Omental fat pad (tissue), 4 donors: ENCODE measurements at places on chromosomes 7 and 10.

GRCh38 chr7:28301148-28301641 lies 111.1 kb upstream of the CREB5 start:
- no peak for DNase-seq

GRCh38 chr7:80937336-80937735 lies 18.5 kb upstream of the SEMA3C start:
- DNase-seq = no peak

DNA sequence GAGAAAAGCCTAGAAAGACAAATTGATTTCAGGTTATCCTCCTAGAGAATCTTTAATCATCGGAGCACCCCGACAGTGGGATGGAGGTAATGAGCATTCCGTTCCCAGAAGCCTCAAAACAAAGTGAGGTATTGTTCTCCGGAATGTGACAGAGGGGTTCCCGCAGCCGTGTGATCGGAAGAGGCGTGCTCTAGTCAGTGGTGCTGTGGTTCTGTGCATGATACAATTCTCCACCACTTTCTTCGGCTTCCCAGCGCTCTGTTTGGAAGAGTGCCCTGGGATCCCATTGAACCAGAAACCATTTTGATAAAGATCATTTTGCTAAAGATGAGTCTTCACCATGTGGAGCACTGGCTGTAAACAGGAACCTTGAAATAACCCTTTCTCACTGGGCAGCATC lies 434.6 kb downstream of the PAXIP1 start:
- no peak for DNase-seq

DNA sequence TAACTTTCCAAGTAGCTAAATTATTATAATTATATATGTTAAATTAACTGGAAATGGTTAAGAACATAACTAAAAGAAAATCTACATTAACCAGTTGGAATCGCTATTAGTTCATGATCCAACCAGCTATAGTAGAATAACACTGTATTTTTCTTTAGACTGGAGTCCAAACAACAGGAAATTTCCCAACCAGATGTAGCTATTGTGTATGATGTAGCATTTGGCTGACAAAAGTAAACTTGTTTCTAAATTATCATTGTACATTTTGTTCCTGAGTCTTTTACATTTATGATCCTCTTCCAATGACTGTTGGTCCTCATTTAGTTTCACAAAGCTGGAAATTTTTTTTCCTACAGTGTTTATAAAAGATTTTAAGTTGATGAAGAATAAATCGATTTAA lies 62.1 kb downstream of the PAPSS2 start:
- DNase-seq = no peak

GRCh38 chr10:110052916-110053315 lies 45.1 kb downstream of the ADD3 start:
- no peak for DNase-seq

- DNase-seq = no peak
Observed at GRCh38 chr10:50993771-50994251, 80.5 kb upstream of the PRKG1 start.

DNA sequence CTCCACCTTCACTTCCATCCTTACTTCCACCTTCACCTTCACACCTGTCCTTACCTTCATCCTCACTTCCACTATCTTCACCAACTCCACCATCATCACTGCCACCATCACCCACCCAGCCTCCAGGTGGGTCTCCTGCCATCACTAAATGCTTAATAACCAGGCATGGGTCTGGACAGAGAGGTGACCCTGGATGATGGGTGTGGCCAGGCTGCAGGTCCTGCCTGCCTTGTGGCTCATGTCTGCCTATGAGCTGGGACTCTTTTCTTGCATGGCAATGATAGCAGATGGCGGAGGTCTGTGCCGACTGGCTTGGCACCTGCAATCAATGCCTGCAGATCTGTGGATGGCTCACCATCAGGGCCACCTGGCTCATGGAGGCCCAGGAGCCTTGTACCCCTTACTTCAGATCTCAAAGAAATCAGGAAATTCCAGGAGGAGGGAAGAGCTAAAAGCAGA lies 60.1 kb upstream of the ELN start:
- DNase-seq = no peak

DNA sequence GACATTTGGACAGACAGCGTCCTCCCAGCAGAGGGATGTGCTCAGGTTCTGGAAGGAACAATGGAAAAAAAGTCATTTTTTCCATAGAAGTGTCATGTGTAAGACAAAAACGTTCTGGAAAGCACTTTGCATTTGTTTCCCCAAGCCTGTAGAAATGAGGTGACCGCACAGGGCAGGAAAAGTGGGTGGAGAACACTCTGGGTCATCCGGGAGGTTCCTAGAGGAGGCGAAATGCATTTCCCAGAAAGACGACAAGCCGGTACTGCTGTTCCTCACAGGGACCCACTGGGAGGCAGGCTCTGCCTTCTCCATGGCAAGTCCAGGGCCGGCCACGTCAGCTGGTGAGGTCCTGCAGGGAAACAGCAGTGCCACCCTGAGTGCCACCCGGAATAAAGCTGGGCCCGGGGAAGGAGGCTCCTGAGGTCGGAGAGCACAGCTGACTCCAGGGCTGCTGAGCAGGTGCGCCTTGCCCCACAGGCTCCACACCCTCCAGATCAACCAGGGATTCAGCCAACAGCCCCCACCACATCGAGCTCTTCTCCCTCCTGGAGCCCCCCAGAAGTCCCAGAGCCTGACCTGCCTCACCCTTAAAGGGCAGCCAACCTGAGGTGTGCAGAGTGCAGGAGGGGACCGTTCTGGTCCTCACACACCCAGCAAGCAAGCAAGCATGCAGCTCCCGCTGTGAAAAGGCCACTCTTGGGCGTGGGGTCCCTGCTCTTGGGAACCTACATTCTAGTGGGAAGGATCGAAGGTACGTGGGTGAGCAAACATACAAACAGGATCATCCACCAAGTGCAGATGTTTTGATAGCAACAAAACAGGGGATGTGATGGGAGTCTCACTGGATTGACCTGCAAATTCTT lies 28.8 kb upstream of the INPP5A start:
- DNase-seq = peak; percentile 18

DNA sequence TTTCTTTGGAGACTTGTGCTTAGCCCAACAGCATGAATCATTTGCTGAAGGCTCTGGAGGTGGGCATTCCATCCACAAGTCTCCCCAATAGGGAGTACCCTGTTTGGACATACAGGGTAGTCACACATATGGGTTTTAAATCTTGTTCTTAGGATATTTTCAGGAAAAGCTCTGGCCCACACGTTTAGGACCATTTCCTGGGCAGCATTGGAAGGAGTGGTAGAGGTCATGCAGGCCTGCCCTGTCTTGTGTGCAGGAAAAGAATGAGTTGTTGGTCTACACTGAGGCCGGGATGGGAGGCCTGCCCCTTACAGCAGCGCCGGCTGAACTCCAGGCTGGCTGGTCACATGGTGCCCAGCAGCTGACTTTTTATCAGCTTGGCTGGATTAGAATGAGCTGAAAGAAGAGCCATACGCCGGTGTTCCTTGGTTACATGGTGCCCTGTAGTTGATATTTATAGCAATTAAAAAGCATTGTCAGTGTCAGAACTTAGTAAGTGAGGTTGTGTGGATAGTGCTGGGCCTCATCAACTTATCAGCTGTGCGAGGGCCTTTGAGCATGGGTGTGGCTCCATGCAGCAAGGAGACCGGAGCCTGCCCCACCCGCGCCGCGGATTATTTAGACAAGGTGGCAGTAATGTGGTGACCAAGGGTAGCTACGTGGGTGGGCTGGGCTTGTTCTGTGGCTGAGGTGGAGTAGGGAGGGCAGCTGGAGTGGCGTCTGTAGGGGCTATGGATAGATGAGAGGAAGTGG lies 28.6 kb downstream of the OGDH start:
- DNase-seq = no peak

DNA sequence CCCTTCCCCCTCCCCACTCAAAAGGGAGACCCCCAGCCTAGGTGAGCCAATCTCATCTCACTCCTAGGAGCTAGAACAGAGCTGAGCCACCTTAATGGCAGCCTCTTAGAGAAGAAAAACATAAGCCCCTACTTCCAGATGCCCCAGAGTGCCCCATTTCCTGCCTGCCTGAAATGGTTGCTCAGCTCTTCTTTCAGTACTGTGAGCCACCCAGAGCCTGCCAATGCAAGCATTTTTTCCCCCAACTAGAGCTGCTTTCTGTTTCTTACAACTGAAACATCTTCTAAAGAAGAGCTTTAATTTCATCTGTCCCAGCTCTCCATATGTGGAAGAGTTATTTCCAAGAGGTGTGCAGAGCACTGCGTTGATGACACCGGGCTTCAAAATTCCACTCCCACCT lies 136.7 kb downstream of the PLPP4 start:
- no peak for DNase-seq

DNA sequence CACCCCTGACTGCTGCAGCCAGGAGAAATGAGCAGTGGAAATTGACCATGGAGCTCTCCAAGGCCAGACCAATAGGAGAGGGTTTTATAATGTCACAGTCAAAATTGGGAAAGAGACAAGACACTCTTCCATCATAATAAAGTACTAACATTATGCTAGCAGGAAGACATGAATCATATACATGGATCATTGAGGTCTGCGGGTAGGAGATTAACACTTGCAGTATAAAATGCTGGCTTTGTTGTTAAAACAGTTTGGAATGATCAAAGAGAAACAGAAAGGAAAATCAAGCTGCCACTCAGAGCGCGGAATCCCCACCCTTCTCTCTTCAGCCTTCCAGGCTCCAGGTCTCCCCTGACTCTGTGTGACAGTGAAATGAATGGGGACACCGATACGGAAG lies 53.4 kb upstream of the CALN1 start:
- no peak for DNase-seq

GRCh38 chr10:85618841-85619240 lies 747.8 kb downstream of the GRID1 start:
- DNase-seq = no peak

- no peak for DNase-seq
Observed at GRCh38 chr10:67487906-67488619, 207.9 kb downstream of the CTNNA3 start.

DNA sequence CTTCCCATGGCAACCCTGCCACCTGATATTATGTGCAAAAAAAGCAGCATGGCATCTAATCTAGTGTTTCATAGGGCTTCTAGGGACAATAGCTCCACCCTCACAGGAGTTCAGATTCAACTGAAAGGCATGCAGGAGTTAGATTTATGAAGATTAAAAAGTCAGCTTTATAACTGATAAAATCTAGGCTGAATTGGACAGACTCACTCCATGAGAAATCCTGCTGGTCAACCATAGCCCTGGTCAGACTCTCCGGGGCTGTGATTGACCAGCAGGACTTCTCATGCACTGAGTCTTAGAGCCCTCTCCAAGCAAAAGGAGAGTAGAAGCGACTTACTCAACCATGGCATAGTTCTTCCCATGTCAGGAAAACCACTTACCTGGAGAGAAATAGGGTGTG lies 345.4 kb downstream of the NEBL start:
- no peak for DNase-seq

GRCh38 chr7:4247106-4247876 lies 434.8 kb upstream of the FOXK1 start:
- no peak for DNase-seq

DNA sequence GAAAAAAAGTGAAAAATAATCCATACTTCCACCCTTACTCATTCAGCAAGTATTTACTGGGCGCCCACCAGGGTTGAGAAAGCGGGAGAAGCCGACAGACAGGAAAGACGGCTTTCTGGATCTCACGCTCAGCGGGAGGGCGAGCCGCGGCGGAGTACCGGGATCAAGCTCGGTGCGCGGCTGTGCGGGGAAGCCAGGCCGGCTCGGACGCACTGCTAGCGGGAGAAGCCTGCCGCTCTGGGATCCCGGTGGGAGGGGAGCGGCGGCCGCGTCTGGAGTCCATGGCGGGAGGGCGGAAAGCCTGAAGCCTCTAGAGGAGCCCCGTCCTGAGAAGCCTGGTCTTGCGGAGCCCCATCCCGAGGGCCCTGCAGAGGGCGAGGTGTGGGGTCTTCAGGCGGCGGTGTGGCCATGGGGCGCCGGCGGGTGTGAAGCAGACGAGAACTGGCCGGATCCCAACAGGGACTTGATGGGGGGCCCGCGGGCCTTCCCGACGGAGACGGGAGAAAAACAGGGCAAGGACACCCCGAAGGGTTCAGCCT lies 82.9 kb downstream of the VIPR2 start:
- DNase-seq = no peak

GRCh38 chr7:34620425-34620824 lies 37.6 kb upstream of the NPSR1 start:
- no peak for DNase-seq

GRCh38 chr7:117835016-117835664 lies 38.1 kb downstream of the CTTNBP2 start:
- DNase-seq = no peak

GRCh38 chr10:117578490-117578889 lies 35.9 kb downstream of the EMX2 start:
- no peak for DNase-seq

GRCh38 chr7:87375662-87376435 lies 30.4 kb downstream of the CROT start:
- DNase-seq = no peak

GRCh38 chr10:76299501-76299900 lies 868.1 kb downstream of the LRMDA start:
- no peak for DNase-seq

- no peak for DNase-seq
Observed at GRCh38 chr10:133096616-133097269, 9.0 kb downstream of the ADGRA1 start.

DNA sequence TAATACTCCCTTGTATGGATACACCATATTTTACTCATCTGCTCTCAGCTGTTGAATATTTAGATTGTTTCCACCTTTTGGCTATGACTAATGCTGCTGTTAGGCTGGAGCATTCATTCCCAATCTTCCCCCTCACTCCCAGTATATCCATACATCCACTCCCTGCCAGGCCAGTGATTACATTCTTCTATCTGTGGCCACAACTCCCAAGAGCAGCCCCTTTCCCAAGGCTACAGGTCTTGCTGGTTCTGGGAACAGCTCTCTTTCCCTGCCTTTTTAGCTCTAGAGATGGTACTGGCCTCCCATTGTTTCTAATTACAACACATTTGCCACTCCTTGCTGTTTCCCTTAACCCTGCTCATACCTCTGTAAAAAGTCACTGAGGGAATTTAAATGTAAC lies 28.2 kb downstream of the SFR1 start:
- DNase-seq = no peak

- DNase-seq = no peak
Observed at GRCh38 chr7:45026984-45027773, 27.2 kb downstream of the CCM2 start.

DNA sequence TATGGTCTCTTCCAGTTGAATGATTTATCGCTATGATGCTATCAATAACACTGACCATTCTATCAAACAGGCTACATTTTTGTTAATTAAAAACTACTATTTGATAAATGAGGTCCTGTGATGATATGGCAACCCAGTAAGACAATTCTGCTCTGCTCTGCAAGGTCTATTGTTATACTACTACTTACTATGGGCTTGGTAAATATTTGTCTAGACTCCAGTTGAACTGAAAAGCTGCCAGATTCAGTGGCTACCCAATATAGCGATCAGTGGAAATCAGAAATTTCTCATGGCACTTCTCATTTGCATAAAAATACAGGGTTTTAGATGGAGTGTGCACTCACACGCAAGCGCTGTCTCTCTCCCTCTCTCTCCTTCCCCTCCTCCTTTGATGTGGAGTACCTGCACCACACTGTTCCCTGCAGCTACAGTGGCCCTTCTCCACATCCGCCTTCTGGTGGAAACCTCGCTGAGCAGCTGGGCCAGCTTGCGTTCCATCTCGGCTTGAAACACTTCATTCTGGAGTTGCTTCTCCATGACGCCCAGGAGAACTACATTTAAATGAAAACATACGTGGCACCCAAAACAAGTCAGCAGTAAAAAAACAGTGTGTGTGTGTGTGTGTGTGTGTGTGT lies 77.9 kb downstream of the KIAA1549 start:
- no peak for DNase-seq
